ENCODE measurements at places on chromosomes 6 and 20. TPM values are rescaled to one million over a fixed set of nuclear protein-coding genes. Genes with fewer than 3 reads are reported as not detected.

Gene PRSS16
- total RNA-seq, result not detected

Gene AFG1L
- 3.9 TPM for total RNA-seq

Gene MATN4
- 0.23 TPM for total RNA-seq

Gene ZNF334
- total RNA-seq, result 1.3 TPM

Gene C20orf204
- total RNA-seq, result 0.23 TPM
